ENCODE measurements at places on chromosomes 11 and 22. TPM values are rescaled to one million over a fixed set of nuclear protein-coding genes. Genes with fewer than 3 reads are reported as not detected.

The KRTAP5-9 gene
- not detected for total RNA-seq

The LYVE1 gene
- total RNA-seq: 44.8 TPM

The RIC3 gene
- total RNA-seq: 38.2 TPM

The ANKK1 gene
- 0.20 TPM for total RNA-seq

DNA sequence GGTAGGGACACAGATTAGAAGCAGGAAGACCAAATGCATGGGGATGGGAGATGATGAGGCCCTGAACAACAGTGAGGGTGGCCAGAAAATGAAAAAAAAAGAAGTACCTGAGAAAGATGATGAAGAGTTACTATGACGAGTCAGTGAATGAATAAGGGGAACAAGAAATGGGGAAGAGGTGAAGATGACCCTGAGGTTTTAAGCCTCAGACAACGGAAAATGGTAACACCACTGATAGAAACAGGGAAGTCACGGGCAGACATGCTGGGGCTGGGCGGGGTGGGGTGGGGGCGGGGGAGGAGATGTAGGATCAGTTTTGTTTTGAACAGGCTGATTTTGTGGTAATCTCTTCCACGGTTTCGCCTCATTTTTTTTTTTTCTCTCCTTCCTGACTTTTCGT, 205.1 kb upstream of the CADM1 start:
- H3K36me3 ChIP-seq: no peaks in the 10 kb centered on the region
- no peak for DNase-seq
- H3K27me3 ChIP-seq: peaks cover 3% of the 10 kb centered on the region
- no peak overlapping the region for H3K4me3 ChIP-seq
- no peak overlapping the region for H3K27ac ChIP-seq
- peaks cover 10% of the 10 kb centered on the region for H3K4me1 ChIP-seq

DNA sequence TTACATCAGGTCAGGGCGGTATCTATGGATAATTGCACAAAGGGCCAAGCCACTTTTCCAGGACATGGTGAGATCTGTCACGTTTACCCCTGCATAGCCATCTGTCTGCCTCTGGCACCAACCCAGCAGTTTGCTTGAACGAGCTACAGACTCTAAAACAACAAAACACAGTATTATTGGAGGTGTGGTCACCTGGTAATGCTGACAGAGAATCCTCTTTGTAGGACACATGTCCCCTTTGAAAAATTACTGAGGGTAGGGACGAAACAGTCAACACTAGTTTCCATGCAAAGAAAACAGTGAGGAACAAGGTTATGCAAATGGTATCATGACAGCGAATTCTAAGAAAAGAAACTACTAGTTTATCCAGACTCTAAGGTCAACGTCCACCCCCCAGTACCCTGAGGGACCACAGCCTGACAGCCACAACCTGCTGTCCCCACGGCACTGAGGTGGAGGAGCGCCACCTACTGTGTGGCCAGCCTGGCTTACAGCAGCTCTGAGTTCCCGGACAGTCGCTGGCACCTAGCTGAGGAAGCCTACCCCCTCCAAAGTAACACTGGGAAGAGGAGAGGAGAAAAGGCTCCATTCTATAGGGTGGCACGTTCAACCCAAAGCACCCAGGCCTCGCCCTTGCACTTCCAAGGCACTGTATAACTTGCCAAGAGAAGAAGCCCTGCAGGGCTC, 117.4 kb upstream of the BID start:
- no peak overlapping the region for H3K4me3 ChIP-seq
- DNase-seq: no peak
- H3K4me1 ChIP-seq: peaks cover 8% of the 10 kb centered on the region

DNA sequence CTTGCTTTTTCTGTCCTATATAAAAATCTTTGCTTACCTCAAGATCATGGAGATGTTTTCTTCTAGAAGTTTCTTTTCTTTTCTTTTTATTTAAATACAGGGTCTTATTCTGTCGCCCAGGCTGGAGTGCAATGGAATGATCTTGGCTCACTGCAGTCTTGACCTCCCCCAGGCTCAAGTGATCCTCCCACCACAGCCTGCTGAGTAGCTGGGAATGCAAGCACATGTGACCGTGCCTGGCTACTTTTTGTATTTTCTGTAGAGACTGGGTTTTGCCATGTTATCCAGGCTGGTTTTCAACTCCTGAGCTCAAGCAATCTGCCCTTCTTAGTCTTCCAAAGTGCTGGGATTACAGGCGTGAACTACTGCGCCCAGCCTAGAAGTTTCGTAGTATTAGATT, 45.3 kb downstream of the USP35 start:
- no peaks in the 10 kb centered on the region for H3K36me3 ChIP-seq
- DNase-seq: no peak

DNA sequence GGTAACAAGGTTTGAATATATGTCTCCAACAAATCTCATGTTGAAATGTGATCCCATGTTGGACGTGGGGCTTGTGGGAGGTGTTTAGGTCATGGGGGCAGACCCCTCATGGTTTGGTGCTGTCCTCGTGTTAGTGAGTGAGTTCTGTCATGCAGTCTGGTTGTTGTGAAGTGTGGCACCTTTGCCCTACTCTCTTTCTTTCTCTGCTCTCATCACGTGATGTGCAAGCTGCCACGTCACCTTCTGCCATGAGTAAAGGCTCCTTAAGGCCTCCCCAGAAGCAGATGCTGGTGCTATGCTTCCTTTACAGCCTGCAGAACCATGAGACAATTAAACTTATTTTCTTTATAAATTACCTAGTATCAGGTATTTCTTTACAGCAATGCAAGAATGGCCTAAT, 218.3 kb downstream of the NXPE2 start:
- no peaks in the 10 kb centered on the region for H3K4me1 ChIP-seq
- H3K27me3 ChIP-seq: no peaks in the 10 kb centered on the region
- no peak overlapping the region for H3K27ac ChIP-seq
- H3K36me3 ChIP-seq: no peaks in the 10 kb centered on the region
- no peak for DNase-seq
- H3K4me3 ChIP-seq: no peak overlapping the region

DNA sequence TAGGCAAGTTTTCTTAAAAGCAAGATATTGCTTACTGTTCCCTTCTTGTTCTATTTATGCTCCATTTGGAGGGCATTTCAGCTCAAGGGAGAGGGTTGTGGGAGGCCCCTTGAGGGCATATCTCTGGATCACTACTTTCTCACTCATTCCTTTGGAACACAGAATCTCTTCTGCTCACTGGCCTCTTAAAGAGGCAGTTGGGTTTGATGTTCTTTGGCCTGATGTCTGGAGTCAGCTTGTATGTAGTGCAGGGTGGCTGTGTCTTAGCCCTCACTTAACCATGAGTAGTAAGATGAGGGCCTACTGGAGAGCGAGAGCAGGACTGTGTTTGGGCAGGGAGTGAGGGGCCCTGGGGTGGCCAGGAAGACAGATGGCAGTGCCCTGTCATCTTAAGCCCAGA, 3.6 kb downstream of the INCENP start:
- DNase-seq: no peak
- no peak overlapping the region for H3K4me3 ChIP-seq

DNA sequence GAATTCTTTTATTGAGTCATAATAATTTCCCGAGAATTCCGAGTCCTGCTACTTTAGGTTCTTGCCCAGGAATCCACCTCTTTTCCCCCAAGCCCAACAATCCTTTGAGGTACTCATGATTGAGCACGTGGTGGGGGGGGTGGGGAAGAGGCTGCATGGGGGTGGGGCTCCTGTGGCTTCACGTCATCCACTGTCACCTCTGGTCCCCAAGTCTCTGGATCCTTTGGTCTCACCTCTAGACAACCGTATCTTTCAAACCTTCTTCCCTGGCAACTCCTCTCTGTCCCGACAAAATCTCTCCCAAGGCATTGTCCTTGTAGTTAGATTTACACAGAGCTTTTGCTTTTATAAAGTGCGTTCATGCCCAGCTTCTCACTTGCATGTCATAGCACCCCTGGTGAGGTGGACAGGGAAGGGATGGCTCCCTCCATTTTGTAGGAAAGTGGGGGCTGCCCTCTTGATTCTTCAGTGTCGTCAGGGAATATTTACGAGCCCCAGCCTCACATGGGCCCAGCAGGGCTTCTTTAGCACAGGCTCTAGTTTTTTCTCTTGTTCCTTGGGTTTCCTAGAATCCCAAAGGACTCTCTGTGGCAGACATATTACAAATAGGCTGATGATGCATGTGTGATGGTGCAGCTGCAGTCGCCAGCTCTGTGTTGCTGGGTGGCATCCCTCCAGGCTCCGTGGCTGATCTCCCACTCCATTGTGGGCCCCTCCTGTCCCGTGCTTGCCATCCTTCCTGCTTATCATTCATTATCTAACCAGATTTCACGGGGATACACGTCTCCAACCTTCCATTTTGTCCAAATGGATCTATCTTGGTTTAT, 8.4 kb downstream of the UCP3 start:
- H3K36me3 ChIP-seq: peaks cover 28% of the 10 kb centered on the region
- H3K4me1 ChIP-seq: peaks cover 21% of the 10 kb centered on the region
- DNase-seq: no peak
- no peak overlapping the region for H3K4me3 ChIP-seq

- no peak overlapping the region for H3K4me3 ChIP-seq
- H3K4me1 ChIP-seq: no peaks in the 10 kb centered on the region
- H3K36me3 ChIP-seq: no peaks in the 10 kb centered on the region
- H3K27me3 ChIP-seq: no peaks in the 10 kb centered on the region
- peak; percentile 69 for DNase-seq
- H3K27ac ChIP-seq: no peak overlapping the region
These were observed 137.3 kb upstream of the KIRREL3 start for GRCh38 chr11:127137771-127138280.

DNA sequence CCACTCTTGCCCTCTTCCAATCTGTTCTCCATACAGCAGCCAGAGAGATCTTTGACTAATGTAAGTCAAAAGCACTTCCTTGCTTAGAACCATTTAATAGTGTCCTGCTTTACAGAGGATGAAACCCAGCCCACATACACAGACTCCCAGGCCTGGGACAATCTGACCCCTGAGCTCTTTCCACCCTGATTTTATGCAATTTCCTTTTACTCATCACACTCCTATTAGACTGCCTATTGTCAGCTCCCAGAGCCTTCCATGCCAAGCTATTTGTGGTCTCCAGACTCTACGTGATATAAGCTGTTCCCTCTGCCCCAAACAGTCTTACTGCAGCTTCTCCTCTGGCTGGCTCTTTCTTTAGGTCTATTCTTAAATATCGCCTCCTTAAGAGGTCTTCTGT, 28.1 kb downstream of the ME3 start:
- no peaks in the 10 kb centered on the region for H3K4me1 ChIP-seq
- H3K27ac ChIP-seq: no peak overlapping the region
- H3K27me3 ChIP-seq: no peaks in the 10 kb centered on the region
- no peak overlapping the region for H3K4me3 ChIP-seq
- no peak for DNase-seq
